Inflammatory macrophage treated with lipopolysaccharide for 1 hour (primary cell): ENCODE measurements at places on chromosomes 5 and 9.

GRCh38 chr5:142176255-142176654, 67.7 kb downstream of the NDFIP1 start:
- DNase-seq, result no peak

DNA sequence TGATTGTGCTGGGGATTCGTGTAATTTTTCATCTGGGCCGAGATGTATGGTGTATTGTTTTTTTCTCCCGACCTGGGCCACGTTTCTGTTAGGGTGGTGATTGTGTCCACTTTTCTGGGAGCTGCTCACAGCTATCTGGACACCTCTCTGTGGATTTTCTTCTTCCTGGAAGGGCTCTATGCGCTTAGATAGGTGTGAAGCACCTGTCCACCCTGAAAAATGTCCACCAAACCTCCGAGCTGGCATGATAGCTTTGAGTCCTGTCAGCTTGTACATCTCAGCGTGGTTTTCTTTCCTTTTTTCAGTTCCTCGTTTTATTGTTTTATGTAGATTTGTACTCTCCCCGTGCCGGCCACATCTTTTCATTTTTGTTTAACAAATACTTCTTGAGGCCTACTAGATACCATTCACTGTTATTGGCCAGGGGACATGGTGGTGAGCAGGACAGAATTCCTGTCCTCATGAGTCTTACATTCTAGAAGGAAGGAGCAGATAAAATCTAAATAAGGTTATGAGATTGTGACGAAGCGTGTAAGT, 1.1 kb downstream of the UGCG start:
- DNase-seq, result peak; percentile 51

- no peak for DNase-seq
Measured at GRCh38 chr5:112918136-112918535, 3.9 kb downstream of the REEP5 start.

DNA sequence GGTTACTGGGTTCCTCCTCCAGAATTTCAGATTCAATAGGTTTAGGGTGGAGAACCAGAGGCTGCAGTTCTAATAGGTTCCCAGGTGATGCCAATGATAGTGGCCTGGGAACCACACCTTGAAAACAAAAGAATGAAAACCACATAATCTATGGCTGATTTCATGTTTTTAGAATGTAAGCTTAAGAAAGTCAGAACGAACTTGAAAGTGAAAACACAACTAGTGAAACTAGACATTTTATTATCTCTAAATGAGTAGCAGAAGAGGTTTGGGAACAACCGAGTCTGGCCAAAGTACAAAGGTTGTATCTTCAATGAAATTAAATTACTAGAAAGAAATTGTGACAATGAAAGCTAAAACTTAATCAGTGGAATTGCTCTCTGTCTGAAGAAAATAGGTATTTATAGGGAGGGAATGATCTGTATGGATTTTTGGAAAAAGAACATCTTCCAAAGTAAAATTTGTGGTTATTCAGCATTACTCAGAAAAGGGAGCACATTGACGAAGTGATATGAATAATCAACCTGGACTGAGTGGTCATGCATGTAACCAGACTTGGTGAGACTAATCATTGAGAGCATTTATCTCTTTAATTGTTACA, 24.9 kb upstream of the CEP120 start:
- no peak for DNase-seq

DNA sequence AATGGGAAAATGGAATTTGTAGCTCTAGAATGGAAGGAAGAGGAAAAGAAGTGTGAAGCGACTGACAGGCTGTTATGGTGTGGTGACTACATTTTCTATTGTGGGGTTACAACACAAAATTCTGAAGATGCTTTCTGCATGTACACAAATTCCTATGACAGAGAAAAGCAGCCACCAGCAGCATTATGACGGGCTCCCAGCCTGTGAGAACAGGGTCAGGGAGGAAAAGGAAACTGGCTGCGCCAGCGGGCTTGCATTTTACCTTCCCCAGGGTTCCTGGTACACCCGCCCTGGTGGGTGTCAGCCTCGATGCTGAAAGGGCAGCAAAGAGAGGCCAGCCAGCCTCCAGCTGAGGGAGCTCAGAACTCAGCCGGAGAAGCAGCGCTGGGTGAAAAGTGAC, 41.0 kb downstream of the DDX31 start:
- DNase-seq, result no peak

- no peak for DNase-seq
Measured at GRCh38 chr5:1762121-1762882, 37.3 kb downstream of the MRPL36 start.

DNA sequence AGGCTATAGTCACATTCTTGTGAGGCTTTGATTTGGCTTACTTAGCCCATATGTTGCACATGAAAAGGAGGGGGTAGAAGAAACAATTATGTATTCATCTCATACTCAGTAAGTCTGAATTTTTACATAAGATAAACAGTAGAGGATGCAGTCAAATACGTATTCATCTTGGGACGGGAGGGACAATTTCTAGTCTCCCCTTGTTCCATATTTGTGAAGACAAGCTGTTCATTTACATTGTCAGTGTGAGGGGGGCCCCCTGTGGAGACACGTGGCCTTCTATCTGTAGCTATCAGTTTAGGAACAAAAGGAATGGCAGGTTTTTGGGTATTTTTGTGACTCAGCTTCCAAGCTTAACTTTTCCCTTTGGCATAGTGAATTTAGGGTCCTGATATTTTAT, 49.2 kb upstream of the PPP1R2B start:
- no peak for DNase-seq

- DNase-seq, result no peak
Measured at GRCh38 chr5:119059740-119060255, 11.1 kb upstream of the DMXL1 start.

- DNase-seq, result no peak
Measured at GRCh38 chr9:9521033-9521779, 1091.6 kb downstream of the PTPRD start.

DNA sequence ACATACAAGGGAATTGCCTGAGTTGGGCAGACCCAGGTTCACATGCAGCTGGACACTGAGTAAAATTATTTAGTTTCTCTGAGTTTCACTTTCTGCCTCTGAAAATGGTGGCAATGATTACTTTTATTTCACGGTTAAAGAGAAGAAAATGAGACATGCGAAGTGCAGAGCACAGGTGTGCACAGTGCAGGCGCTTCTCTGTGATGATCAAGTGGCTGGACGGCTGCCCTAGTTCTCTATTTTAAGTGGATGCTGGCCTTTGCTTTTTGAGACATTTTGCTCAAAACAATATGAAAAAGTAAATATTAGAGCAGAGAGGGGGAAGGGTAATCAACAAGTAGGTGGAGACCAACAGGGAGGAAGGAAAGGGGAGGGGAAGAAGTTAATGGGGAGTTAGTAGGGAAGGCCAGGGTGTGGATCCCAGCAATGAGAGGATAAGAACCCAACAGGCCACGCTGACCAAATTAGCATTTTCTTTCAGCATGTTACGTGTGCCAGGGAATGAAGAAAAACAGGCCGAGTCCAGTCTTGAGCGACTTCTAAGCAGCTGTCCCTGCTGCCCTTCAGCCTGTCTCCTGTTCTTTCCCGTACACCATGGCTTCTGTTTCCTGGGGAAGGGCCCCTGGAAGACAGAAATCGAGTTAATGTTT, 16.1 kb downstream of the SNX18 start:
- no peak for DNase-seq

- no peak for DNase-seq
Measured at GRCh38 chr9:72858089-72858912, 94.6 kb downstream of the ALDH1A1 start.

DNA sequence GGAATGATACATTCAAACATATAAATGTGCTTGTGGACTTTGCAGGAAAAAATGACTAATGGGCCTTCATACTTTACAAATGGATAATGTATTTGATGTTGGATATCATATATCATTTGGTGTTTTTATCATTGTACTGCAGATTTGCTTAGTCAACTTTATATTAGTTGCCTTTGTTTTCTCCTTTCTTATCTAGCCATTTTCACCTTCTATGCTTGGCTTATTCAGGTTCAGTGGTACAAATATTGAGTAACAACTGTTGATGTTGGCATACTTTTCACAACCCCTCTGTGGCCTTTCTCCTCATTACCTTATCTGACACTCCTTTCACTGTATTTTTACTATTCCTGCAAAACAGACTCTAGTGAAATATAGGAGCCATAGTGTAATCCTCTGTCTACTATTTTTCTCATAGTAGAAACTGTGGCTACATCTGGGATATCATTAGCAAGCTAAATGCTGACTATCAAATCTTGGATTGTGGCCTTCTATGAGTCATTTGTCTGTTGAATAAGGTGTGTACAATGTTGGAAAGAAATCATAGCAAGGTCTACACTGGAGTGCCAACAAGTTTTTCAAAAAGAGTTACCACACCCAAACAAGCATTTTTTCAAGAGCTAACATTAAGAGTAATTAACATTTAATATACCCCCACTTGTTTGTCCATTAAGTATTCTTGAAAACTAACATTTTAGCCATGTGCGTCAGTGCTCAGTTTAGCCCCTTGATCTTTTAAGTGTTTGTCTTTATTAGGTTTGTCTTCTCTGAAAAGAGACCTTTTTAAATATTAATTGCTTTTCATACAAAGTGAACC, 330.1 kb downstream of the ADGRV1 start:
- DNase-seq, result no peak

DNA sequence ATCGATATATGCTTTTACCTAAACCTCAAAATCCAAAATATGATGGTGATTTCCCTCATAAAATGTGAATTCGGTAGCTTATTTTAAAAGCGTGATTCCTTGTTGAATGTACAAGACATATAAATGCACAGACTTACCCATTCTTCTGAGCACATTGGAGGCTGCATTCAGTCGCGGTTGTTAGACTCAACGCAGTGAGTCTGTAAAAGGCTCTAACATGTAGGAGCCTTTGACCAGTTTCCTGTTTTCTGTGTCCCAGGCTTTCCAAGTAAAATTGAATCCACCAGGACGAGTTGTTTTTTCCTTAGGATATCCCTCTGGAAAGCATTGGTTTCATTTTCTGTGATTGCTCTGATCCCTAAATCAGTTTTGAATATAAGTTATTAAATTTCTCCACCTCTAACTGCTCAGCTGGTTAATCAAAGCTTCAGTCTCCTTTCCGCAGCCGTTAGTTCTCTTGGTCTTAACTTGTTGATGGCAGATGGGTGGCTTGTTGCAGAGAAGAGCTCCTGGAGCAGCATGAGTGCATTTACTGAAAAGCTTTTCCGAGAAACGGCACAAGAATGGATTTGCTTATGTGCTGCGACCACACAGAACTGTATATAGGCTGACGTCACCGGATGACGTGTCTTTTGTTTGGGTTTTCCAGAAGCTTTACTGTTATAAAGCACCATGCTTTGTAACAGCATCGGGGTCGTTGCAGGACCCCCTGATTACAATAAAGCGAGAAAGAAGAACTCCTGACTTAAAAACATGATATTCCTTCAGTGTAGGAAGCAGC, at the start of gene LRRTM2:
Gene LRRTM2 (minus strand): TSS at position 565 of the 781 bp plus-strand sequence. CDS start 424 bp downstream, at position 141.
- DNase-seq, result no peak

GRCh38 chr5:157750320-157750719, 6.8 kb downstream of the LSM11 start:
- DNase-seq, result no peak

DNA sequence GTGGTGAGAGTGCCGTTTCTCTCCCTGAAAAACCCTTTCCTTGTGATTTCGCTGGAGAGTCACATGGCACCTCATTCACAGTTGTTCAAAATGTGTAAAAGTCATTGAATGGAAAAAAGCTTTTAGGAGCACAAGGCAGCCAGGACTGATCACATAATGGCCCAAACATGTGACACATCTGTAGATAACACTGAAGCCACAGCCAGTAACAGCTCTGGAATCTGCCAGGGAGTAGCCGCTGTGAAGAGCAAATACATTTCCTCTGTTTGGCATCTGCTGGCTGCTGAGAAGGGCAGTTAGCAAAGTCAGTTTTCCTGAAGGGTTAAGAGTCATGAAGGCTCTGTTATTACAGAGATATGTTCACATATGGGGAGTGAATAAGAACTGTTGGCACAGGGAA, 271.8 kb downstream of the NNT start:
- no peak for DNase-seq

GRCh38 chr5:160923936-160924710, 72.1 kb upstream of the ATP10B start:
- DNase-seq, result no peak

DNA sequence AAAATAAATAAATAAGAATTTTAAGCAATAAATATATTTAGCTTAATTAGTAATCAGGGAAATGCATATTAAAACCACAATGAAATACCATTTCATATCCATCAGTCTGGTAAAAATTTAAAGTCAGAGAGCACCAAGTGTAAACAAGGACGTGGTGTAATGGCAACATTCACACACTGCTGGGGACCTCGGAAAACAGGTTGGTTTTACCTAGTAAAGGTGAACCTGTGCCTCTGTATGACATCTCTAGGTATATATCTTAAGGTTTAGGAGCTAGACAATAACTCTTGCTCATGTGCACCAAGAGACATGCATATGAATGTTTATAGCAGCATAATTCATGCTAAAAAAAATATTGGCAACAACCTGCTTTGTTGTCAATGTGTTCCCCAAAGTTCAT, 29.7 kb downstream of the FNBP1 start:
- DNase-seq, result no peak

DNA sequence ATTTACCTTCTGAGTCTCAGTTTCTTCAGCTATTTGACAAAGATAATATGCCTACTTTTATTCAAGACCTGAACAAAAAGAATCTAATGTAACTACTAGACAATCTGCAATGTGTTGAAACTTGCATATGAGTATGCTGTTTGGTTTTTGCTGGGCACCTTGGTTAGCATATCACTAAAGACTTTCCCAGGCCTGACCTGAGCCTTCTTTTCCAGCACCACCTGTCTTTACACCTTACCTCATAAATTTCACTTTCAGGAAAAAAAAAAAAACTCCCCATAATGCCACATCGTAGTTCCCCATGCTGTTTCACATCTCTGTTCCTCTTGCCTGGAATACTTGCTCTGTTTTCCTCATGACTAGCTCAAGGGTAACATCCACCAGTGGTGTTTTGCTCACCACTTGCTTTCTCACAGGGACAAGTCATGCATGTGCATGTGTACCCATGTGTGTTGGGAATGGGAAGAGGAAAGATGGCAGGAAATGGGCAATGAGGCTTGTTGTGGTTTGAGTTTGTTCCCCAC, 45.6 kb upstream of the TLE4 start:
- no peak for DNase-seq

GRCh38 chr5:141516672-141517025, 27.8 kb downstream of the PCDHGC5 start:
- no peak for DNase-seq

- DNase-seq, result no peak
Measured at GRCh38 chr5:33229216-33229615, 211.5 kb upstream of the TARS1 start.

- no peak for DNase-seq
Measured at GRCh38 chr9:14220256-14220655, 93.7 kb downstream of the NFIB start.
